CD4-positive, alpha-beta T cell treated with Interleukin-2 at 100 ng/mL for 4 hours (primary cell): ENCODE measurements at places on chromosomes 13 and 19.

DNA sequence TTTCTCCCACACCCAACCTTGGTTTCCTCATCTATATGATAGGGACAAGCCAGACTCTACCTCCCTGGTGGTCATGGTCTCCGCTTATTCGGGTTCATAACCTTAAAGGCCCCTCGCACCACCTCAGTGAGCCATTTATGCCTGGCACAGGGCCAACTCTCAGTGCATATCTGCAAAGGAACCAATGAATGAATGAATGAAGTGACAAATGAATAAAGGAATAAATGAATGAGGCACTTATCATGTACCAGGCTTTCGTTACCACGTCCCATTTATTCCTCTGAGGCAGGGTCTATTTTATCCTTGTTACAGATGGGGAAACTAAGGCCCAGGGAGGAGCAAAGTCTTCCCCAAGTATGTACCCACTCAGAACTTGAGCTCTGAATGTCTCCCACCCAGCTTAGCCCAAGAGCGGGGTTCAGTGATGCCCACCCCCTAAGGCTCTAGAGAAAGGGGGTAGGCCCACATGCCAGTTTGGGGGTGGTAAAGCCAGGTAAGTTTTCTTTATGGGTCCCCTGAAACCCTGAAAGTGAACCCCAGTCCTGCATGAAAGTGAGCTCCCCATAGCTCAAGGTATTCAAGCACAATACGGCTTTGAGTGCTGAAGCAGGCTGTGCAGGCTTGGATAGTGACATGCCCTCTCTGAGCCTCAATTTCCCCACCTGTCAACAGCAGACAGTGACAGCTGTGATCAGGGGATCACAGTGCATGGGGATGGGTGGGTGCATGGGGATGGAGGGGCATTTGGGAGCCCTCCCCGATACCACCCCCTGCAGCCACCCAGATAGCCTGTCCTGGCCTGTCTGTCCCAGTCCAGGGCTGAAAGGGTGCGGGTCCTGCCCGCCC lies 490 bp upstream of the SLC5A5 start:
- no peak for DNase-seq

GRCh38 chr13:90919153-90919552 lies 428.3 kb upstream of the MIR17HG start:
- DNase-seq: no peak

GRCh38 chr13:79531542-79532254 lies 50.7 kb downstream of the NDFIP2 start:
- no peak for DNase-seq

GRCh38 chr19:49704888-49705642 lies 14.1 kb downstream of the CPT1C start:
- DNase-seq: no peak

DNA sequence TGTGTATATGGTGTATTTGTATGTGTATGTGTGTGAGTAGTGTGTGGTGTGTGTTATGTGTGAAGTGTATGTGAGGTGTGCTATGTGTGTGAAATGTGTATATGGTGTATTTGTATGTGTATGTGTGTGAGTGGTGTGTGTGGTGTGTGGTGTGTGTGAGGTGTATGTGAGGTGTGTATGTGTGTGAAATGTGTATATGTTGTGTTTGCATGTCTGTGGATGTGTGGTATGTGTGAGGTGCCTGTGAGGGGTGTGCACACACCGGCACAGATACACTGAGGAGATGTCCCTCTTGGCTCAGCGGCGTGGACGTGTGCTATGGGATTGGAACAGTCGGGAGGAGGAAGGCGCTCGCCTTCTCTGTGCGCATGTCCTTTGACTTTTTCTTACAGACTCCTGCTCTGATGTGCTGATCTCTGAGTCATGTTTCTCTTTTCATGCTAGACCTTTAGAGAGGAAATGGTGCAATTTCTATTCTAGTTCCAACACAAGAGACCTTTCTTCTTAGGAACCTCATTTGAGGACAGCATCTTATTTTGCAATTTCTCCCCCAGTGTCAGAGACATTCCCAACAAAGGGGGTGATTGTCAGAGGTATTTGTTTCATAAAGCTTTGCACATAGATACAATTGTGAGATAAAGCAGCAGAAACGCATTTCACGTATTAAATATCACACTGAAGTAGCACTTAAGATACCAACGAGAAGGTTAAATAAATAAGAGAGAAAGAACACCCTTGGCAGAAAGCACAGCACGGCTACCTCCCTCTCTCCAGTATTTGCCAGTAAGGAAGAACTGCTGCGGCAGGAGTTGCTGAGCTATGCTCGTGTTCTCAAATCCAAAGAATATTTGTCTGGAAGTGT lies 11.3 kb upstream of the TNFRSF19 start:
- DNase-seq: no peak

DNA sequence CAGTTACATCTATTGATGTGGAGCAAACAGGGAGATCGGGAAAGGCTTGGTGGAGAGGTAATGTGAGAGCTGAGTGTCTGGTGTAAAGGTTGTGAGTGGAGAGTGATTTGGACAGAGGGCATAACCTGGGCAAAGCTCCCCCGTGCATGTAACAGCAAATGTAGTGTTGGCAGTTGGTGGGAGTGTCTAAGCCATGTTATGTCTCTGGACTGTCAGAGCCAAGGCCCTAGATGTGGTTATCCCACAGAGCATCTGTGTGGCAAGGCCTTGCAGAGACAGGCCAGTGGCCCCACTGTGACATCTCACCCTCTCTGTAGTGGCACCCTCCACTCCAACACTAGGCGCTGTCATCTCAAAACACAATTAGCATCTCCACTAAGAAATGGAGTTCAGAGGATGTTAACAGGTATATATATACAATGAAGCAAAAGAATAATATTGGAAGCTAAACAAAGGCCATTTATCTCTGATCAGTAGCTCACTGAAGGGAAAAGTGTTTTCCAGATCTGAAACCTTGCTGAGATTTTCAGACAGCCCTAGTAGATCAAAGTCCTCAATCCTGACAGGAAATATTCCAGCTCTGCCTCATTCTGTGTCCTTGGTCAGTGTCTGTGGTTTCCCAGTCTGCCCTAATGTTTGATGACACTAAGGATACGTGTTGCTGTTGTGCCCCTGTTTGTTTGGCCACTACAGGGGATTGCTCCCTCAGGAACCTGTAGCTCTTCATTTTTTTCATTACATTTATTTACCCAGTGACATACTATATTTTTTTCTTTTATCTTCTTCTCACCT lies 20.2 kb downstream of the POLR1D start:
- DNase-seq: no peak

GRCh38 chr13:110576736-110577476 lies 15.4 kb upstream of the RAB20 start:
- DNase-seq: no peak

GRCh38 chr19:45474606-45475521 lies 7.1 kb downstream of the FOSB start:
- no peak for DNase-seq

DNA sequence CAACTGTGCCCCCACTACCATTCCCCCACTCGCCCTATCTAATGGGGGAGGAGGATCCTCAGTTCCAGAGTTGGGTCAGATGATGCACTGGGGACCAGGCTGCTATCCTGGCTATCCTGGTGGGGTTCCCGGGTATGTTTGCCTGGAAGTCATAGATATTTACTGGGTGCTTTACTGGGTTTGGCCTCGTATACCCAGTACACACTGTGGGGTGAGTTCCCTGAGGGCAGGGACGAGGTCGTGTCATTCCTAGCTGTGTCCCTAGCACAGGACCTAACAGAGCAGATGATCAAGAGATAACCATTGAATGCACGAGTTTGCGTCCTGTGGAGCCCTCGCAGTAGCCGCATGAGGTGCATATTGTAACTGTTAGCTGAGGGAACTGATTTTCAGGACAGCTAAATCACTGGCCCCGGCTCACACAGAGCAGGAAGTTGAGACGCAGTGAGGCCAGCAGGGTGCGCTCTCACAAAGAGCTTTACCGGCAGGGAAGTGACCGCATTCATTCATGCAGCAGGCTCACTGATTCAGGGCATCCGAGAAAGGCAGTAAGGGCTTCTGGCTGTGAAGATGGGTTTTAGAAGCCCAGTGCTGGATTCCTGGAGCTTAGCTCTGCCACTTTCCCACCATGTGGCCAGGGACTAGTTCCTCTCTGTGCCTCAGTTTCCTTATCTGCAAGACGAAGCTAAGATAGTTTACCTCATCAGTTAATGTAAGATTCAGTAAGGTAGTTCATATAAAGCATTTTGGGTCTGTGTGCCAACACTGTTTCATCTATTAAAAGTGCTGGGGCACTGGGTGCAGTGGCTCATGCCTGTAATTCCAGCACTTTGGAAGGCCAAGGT lies 6.0 kb downstream of the RUVBL2 start:
- DNase-seq: peak; percentile 73

DNA sequence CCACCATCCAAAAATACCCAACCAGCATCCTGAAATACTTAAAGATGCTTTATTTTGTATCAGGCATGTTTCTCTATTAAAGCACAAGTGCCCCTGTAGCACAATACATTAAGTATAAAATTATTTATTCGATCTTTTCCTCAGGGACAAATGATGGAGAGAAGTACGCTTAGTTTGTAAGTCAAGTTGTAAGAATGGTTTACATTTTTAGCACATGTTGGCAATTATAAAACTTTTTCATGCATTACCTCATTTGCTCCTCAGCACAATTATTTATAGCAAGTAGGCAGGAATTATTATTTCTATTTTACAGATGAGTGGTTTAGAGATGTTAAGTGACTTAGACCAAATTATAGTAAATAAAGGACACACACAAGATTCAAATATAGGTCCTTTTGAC lies 232.6 kb upstream of the HTR2A start:
- DNase-seq: no peak

DNA sequence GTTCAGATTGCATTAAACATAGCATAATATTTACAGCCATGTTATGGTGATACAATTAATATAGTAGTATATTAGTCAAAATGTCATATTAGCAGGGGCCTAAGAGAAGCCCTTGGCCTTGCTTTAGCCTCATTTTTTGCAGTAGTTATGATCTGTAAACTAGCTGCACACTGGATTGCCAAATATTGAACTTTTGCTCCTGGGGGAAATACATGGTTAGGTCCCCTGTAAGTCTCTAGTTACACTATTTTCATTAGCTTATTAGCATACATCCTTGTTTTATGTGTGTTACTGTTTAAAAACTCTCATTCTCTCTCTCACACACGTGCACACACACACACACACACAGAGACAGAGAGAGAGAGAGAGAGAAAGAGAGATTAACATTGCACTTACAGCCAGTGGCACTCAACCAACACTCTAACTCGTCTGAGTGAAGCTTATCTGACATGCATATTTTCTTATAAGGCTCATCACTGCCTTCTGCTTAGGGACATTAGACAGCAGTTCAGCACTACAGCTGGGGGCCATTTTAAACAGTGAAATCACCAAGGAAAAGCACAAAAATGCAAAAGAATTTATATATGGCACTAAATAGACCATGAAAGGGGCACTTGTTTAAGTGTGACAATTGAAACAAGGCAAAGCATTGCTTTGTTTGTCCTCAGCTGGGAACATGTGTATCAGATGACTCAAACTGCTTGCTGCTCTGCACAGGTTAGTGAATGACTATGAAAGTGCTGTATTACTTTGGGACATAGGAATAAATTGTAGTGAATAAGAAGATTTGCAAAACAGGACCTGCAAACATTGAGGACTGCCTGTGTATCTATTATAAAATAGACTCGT lies 278.7 kb downstream of the GPC6 start:
- DNase-seq: no peak

DNA sequence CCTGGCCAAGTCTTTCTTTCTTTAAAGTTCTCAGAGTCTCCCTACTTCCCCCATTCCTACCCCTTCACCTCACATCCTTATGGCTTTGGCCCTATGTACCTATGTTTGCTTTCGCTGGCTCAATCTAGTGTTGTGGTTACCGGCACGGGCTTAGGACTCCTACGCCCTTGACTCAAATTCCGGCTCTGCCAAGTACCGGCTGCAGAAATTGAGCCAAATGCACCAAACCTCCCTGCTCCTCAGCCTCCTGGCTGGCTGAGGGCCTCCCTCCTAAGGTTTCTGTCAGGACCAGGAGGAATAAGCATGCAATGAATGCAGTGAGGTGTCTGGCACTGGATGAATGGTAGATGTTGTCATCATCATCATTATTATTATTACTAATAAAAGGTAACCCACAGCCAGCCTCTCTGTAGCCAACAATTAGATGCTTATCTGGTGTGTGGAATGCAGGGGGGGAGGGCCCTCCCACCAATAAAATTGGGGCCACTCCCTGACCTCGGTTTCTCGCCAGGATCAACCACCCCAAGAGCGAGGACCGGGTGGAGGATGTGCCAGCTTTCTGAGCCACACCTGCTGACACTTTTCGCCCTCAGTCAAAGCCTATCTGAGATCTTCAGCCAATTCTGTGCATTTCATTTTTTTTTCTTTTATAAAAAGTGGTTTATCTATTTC lies 20.7 kb downstream of the KLK5 start:
- no peak for DNase-seq

DNA sequence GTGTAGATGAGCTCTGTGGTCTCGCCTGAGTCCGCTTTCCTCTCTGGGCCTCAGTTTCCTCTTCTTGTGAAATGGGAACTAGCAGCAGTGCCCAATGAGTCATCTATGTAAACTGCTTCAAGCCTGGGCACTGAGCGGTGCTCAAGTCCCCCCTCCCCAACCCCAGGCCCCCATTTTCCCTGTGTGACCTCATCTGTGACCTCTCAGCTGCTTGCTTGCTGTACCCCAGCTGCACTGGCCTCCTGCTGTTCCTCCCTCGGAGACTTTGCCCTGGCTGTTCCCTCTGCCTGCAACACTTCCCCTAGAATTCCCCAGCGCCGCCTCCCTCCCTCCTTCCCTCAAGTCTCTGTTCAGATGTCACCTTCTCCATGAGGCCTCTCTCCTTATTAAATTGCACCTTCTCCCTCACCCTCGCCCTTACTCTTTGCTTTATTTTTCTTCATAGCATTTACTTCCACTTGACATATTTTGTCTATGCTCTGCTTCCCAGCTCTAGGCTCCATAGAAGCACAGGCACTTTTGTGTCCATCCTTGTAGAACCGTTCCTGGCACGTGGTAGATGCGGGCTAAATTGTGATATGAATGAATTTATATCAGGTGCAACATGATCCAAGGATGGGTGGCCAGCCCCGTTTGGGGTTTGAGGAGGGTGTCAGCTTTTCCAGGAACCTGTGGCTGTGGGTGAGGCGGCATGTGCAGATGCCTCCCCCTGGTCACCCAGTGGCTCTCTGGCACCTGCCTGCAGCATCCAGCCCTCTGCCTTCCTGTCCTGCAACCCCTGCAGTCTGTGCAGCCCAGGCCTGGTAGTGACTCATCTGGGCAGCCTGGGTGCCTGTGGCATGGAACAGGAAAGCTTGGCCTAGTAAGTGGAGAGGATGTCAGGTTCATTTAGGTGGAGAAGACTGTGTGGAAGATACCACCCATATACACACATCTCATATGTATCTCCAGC lies 26.3 kb downstream of the SIPA1L3 start:
- DNase-seq: no peak

GRCh38 chr13:55554741-55555140 lies 1586.0 kb upstream of the PRR20A start:
- DNase-seq: no peak

DNA sequence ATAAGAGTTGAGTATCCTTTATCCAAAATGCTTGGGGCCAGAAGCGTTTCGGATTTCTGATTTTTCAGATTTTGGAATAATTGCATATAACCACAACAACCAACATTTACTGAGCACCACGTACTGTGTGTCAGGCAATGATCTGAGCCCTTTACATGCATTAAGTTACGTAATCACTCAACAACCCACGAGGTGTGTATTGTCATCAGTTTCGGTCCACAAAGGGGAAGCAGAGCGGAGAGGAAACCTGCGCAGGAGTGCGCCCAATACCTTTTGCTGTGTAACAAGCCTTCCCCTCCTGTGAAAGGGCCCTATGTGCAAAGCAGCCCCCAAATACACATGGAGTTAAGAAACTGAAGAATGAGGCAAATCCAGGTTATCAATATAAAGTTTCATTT lies 20.7 kb upstream of the NLRP12 start:
- DNase-seq: no peak
